ENCODE measurements at places on chromosomes 6 and 20.

DNA sequence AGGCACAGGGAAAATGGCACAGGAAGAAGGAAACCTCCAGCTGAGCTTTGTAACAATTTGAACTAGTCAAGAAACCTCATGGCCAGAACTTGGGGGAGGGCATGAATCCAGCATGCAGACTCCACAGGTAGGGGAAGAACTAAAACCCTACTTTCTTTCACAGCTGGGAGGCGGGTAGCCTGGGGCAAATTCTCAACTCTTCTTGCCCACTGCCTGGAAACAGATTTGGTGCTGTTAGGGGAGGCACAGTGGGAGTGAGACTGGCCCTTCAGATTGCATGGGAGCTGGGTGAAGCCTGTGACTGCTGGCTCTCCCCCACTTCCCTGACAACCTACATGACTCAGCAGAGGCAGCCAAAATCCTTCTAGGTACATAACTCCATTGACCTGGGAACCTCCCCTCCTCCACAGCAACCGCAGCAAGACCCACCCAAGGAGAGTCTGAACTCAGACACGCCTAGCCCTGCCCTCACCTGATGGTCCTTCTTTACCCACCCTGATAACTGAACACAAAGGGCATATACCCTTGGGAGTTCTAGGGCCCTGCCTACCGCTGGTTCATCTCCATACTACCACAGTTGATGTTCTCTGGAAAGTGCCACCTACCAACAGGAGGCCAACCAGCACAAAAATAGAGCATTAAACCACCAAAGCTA lies 37.2 kb upstream of the TRIM27 start:
- no peak for DNase-seq

- no peak for DNase-seq
These were observed 52.1 kb upstream of the PLCB1 start for GRCh38 chr20:8079976-8080375.

GRCh38 chr6:62393608-62394007 lies 107.6 kb upstream of the KHDRBS2 start:
- DNase-seq = no peak

DNA sequence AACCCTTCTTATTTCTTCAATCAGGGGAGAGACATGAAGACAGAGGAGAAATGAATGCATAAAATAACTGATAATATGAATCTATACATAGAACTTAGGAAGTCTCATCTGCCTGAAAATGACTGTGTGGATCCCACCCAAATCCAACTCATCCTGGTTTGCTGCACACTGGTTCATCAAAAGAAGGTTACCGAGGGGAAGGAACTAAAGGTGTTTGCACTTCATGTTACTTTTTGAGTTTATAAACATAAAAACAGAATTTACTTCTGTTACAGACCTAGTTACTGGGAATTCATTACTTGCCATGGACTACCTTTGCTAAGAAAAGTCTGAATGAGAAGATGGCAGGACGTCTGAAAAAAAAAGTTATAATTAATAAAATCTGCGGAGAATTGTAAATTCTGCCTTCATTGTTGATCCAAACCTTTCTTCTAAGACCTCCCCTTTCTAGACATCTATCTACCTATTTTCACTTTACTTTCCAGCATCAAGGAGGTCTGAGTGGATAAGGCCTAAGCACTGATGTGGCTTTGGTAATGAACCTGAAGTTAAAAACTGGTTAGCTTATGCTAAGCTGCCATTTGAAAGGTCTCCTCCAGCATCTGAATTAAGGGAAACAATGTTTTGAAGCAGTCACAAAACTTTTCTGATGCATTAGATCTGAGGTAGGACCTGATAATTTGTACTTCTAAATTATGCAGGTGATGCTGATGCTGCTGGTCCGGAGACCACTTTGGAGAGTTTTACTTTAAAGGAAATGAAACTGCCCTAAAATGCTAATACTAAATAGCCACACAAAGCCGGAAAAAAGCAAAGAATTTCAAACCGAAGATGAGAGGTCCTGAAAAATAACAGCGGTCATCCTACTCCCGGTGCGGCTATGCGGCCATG lies 84.0 kb downstream of the HFE start:
- DNase-seq = no peak

GRCh38 chr6:42220807-42221206 lies 3.1 kb upstream of the MRPS10 start:
- DNase-seq = no peak

GRCh38 chr6:75135450-75135849 lies 70.4 kb downstream of the COL12A1 start:
- DNase-seq = no peak

- no peak for DNase-seq
These were observed 16.7 kb downstream of the ANKRD66 start for GRCh38 chr6:46763466-46763865.

DNA sequence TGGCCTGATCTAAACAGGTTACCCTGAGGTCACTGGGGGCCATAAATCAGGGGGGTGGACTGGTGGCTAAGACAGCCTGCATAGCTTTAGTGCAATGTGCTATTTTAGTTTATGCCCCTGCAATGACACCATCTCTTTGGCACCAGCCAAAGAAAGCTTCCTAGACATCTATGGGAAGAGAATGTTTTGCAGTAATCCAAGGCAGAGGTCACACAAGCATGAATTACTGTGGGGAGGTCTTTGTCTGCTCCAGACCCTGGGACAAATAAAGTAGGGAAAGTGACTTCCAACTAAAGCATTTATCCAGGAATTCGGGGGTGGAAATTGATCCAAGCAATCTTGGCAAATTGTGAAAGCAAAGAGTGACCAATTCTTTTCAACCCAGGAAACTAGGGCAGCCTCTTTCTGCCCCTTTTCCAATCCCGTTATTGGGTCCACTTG lies 5.3 kb downstream of the RIPOR2 start:
- DNase-seq = no peak

GRCh38 chr20:11143481-11143880 lies 469.7 kb upstream of the JAG1 start:
- DNase-seq = no peak

DNA sequence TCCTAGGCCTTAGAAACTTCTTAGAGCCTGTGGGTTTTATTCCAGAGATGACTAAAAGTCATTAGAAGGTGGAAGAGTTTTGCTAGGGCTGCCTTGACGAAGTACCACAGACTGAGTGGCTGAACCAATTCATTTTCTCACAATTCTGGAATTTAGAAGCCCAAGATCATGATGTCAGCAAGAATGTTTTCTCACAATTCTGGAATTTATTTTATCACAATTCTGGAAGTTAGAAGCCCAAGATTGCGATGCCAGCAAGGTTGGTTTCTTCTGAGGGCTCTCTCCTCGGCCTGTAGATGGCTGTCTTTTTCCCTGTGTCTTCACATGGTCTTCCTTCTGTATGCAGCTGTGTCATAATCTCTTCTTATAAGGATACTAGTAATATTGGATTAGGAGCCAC lies 672.9 kb upstream of the MARCKS start:
- no peak for DNase-seq

- DNase-seq = no peak
These were observed 16.3 kb upstream of the HM13 start for GRCh38 chr20:31497838-31498540.

GRCh38 chr6:145848541-145848940 lies 33.9 kb upstream of the FBXO30 start:
- peak; percentile 66 for DNase-seq

- no peak for DNase-seq
These were observed 169.0 kb downstream of the TBC1D7 start for GRCh38 chr6:13159300-13159699.

- DNase-seq = no peak
These were observed 164.2 kb upstream of the SUPT3H start for GRCh38 chr6:45541934-45542333.

DNA sequence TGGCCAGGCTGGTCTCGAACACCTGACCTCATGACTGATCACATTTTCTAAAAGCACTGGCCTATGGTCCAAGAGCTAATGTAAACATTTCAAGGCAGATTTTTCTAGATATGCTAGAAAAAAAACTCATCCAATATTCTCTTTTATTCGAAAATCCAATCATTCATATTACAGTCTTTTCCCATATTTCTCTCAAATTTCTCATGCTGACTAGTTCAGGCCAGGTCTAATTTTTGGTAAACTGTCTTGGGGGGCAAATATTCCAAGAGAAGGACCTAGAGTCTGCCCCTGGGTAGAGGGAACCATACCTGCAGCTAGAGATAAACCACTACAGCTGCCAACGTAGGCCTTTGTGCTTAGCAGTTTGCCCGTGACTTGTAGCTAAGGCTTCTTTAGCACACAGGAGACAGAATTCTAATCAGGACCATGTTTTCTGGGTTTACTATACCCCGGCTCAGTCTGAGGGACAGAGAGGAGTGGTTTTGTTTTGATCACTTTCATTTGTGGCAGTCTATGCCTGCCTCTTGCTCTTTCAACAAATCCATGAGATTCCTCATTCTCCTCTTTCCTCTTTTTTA lies 71.8 kb upstream of the CITED2 start:
- no peak for DNase-seq

DNA sequence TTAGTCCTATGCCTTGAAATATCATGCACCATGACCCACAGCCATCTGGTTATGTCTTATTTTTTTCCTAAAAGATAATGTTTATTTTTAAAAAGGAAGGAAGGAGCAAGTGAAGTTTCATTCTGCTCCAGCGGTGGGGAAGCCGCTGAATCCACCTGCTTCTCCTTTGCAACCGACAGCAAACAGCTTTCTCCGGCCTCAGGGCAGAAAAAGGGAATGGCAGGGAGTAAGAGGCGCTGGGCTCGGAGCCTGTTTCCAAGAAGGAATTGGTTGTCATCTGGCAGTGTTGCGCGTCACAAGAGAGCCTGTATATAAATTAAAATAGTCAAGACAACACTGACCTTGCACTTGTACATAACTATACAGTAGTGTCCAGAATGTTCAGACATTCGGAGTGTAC lies 14.2 kb downstream of the GFRA4 start:
- DNase-seq = peak; percentile 49

DNA sequence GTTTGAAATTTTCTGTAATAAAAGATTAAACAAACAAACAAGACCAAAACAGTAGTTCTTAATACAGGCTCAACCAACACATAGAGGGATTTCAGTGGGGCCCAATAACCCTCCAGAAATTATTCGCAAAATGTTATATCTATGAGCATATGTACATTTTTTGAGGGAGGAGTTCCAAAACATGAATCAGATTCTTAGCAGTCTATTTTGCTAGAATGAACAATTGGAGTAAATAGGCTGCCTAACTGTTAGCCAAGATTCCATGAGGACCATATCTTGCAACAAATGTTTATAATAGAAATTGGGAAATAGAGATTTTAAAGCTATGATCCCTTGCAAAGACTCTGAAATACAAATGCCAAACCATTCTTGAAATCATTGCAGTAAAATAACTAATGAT lies 186.3 kb downstream of the AKAP7 start:
- no peak for DNase-seq

DNA sequence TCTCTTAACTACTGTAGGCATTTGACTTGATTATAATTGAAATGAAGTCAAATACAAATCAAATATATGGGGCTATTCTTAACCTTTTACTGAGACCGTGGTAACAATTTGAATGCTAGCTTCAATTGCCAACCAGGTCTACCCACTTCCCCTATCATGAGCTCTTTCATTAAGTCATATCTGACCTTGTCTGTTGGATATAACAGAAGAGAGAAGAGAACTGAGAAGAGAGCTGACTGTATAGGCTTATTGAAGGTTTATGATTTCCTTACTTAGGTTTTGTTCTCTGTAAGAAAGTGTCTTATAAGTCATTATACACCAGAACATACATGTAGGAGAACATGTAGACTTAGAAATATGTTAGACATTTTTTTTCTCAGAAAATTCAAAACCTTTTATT lies 549.4 kb downstream of the COL12A1 start:
- no peak for DNase-seq

GRCh38 chr6:7258231-7258763 lies 54.7 kb downstream of the SSR1 start:
- DNase-seq = no peak

- no peak for DNase-seq
These were observed 503.7 kb upstream of the IRAK1BP1 start for GRCh38 chr6:78363688-78364087.

DNA sequence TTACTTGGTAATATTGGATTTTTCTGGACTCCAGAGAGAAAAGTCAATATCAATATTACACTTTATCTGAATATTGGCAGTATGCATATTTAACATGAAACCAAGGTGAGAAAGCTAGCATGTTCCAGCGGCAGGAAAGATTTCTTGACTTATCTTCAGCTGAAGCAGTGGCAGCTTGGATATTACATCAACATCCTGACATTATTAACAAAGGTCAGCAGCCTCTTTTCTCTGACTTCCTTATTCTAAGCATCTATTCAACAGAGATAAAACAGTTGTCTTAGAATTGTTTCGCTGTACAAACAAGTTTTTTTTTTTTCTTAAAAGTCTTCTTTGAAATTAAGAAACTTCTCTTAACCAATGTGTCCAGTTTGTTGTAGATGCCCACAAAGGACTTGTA lies 11.8 kb downstream of the DCBLD1 start:
- no peak for DNase-seq

Measured in BE2C (cell line).